ENCODE measurements at places on chromosomes 6 and 20. TPM values are rescaled to one million over a fixed set of nuclear protein-coding genes. Genes with fewer than 3 reads are reported as not detected.

- ATAC-seq, result no peak
Measured at GRCh38 chr6:98695091-98695801, 139.1 kb upstream of the POU3F2 start.

DNA sequence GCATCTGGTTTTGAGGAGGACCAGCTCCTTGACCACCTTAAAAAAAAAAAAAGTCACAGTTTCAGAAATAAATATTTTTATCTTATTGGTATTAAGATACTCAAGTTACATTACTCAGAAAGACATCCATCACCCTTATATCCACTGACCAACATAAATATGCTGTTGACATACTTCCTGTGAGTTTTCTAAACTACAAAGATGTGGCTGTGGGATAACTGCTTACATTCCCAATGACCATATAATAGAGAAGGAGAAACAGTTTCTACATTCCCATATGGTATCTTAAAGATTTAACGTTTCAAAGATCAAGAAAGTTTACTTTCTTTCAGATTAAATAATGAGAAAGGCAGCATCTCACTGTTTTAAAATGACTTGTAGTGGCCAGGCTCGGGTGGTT lies 46.3 kb downstream of the TP53INP2 start:
- ATAC-seq, result no peak

GRCh38 chr20:24673678-24674570 lies 204.5 kb downstream of the SYNDIG1 start:
- ATAC-seq, result no peak

DNA sequence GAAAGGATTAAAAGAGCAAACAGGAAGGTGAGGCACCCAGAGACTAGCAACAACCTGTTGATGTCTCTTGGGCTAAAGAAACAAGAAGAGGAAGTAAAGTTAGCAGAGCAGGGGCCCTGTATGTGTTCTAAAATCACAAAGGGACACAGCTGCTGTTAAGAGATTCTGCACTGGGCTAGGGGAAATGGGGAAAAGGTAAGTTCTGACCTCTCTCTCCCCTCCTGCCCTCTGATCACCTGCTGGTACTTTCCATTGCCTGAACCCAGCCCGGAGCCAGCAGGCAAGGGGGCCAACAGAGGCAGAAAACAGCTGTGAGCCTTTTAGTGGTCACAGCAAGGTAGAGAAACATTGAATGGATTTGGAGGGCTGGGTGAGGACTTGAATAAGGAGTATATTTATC lies 13.5 kb upstream of the CNR1 start:
- no peak for ATAC-seq

DNA sequence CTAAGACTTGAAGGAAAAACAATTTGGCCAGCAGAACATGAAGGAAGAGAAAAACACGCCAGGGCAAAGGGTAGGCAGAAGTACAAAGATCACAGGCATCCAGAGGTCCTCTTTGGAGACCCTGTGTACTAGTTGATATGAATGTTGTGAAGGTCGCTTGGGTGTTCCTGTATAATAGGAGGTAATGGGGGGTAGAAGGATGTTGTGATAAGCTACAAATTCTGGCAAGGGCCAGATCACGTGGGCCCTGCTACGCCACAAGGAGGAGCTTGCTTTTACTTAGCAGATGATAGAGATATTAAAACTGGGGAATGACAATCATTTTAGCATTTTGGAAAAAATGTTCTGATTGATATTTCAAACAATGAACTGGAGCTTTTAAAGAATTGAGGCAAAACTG lies 878 bp upstream of the HLA-DMA start:
- no peak for ATAC-seq

The OR2H2 gene
- total RNA-seq, result 0.69 TPM

- no peak for ATAC-seq
Measured at GRCh38 chr20:10255846-10256245, 37.2 kb downstream of the SNAP25 start.

GRCh38 chr6:36020154-36020553 lies 4.3 kb downstream of the SLC26A8 start:
- no peak for ATAC-seq

The TFAP2C gene
- total RNA-seq, result 0.52 TPM

The TPD52L1 gene
- total RNA-seq, result 36.2 TPM

GRCh38 chr6:604579-604978 lies 52.3 kb downstream of the HUS1B start:
- no peak for ATAC-seq

The CST2 gene
- not detected for total RNA-seq

The CABLES2 gene
- total RNA-seq, result 6.4 TPM

DNA sequence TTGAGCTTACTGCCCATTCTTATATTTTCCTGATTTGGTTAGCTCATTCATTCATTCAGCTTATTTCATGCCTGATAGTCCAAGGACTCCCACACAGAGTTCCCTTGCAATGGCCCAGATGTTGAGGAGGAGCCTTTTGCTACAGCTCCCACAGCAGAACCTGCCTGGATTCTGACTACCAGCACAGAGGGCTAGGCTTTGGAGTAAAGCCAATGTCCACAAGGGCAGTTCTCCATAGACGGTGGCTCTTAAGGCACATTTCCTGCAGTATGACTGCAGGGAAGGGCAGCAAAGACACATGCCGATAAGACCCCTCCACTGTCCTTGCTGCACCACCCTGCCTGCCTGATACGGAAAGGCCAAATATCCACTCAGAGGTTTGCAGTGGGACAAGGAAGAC lies 112.3 kb upstream of the SYNDIG1 start:
- ATAC-seq, result no peak

- no peak for ATAC-seq
Measured at GRCh38 chr20:9375221-9375681, 139.1 kb upstream of the LAMP5 start.

The CCN2 gene
- 11.0 TPM for total RNA-seq

Measured in motor neuron (in vitro differentiated cells).